ENCODE measurements at places on chromosomes 4 and X.

DNA sequence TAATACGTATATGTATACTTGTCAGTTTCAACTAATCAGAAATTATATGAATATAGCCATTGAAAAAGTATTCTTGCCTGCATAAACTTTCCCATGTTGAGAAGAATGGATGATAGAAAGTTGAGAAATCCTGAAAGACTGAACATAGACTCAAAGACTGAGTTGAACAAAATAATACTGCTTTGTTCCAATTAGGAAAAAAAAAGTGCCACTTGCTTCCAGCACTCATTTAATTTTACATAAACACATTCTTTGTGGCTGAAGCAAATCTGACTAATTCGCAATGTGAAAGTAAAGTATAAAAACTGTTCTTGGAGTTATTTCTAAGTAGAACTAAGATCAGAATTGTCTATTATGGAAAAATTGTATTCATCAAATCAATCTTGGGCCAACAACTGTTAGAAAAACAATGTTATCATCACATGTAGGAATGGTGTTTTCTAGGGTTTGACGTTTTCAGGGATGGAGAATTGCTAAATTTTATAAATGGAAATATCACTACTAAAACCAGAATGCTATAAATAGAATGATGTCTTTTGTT lies 2334.6 kb downstream of the PCDH7 start:
- H3K27ac ChIP-seq: no peak overlapping the region
- no peak for DNase-seq
- no peaks in the 10 kb centered on the region for H3K27me3 ChIP-seq
- H3K36me3 ChIP-seq: no peaks in the 10 kb centered on the region
- no peak overlapping the region for H3K4me3 ChIP-seq
- H3K4me1 ChIP-seq: no peaks in the 10 kb centered on the region

DNA sequence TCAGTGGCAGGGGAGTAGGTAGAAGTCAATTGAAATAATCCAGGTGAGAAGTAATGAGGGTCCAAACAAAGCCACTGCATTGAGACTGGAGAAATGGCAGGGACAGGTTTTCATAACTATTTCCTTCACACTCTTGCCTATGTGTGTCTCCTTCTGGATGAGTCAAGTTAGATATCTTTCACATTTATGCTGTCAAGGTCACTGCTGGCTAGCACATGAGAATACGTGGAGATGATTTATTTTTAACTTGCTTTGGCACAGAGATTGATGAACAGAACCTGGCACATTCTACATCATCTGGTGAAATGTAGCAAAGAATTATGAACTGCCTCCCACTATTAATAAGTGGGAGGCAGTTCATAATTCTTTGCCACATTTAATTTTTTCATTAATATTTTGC lies 66.7 kb upstream of the BOD1L1 start:
- H3K4me3 ChIP-seq: no peak overlapping the region
- no peak for DNase-seq
- H3K27ac ChIP-seq: no peak overlapping the region

DNA sequence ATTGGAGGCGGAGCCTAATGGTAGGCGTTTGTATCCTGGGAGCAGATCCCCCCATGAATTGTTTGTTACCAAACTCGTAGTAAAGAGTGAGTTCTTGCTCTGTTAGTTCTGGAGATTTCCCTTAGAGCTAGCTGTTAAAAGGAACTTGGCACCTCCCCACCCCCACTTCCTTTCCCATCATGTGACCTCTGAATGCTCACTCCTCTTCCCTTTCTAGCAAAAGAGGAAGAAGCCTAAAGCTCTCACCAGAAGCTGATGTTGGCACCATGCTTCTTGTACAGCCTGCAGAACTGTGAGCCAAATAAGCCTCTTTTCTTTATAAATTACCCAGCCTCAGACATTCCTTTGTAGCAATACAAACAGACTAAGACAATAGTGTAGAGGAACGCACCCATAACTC lies 13.8 kb upstream of the ATOH1 start:
- no peaks in the 10 kb centered on the region for H3K4me1 ChIP-seq
- no peaks in the 10 kb centered on the region for H3K36me3 ChIP-seq
- no peak overlapping the region for H3K4me3 ChIP-seq
- H3K27me3 ChIP-seq: peaks cover 6% of the 10 kb centered on the region

DNA sequence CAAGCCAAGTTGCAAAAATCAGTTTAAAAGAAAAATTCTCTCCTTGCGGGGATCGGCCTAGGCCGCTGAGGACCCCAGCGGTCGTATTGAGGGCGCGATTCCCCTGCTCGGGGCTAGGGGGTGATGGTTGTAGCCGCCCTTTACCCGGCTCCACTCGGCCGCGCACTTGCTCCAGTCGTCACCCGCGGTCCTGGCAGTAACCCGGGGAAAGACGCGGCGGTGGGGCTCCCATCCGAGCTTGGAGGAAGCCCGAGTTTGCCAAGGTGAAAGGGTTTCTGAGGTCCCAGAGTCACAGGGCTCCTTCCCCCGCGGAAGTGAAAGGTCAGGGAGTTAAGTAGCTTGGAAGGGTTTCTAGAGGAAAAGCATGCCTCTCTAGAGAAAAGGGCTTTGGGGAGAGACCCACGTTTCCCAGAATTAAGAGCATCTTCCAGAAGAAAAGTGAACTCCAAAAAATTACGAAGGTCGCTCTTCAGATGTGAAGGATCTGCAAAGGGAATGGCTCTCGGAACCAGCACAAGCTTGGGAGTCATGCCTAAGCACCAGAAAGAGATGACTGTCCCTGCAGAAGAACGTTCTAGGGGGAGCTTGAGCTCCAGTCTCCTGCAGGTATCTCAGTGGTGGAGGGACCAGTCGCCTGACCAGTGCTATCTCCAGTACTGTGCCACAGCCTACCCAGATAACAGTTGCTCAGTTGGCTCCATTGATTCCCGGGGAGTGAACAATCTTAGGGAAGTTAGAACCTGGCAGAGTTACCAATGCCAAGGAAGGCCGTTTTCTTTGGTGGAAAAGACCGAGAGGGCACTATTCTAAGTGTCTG lies 875 bp downstream of the LAP3 start:
- peaks cover 16% of the 10 kb centered on the region for H3K4me1 ChIP-seq
- H3K27ac ChIP-seq: peak overlapping the region; percentile 94
- peak overlapping the region; percentile 90 for H3K4me3 ChIP-seq
- no peaks in the 10 kb centered on the region for H3K27me3 ChIP-seq
- peak; percentile 11 for DNase-seq
